Bronchus fibroblast of lung (primary cell): ENCODE measurements at places on chromosomes 7 and 10. TPM values are rescaled to one million over a fixed set of nuclear protein-coding genes. Genes with fewer than 3 reads are reported as not detected.

The AOC1 gene
- total RNA-seq = not detected in 2 replicates

The ZNF277 gene
- 18.4 and 21.0 TPM in 2 replicates for total RNA-seq

The PON1 gene
- total RNA-seq = not detected in 2 replicates

The DIP2C gene
- total RNA-seq = 9.5 and 10.9 TPM in 2 replicates

The GIMAP4 gene
- not detected in 2 replicates for total RNA-seq

The FOXP2 gene
- 1.8 and 1.9 TPM in 2 replicates for total RNA-seq

The PTPRN2 gene
- 0.50 and 0.74 TPM in 2 replicates for total RNA-seq

The VAX1 gene
- total RNA-seq = not detected in 2 replicates

The ARL3 gene
- total RNA-seq = 10.4 and 12.1 TPM in 2 replicates

The NUTM2B gene
- total RNA-seq = 0.50 and 0.89 TPM in 2 replicates

The HTR7 gene
- 2.1 and 2.7 TPM in 2 replicates for total RNA-seq

The ADRA2A gene
- not detected in 2 replicates for total RNA-seq

The LRMDA gene
- 0.34 and 0.45 TPM in 2 replicates for total RNA-seq

The OR6V1 gene
- total RNA-seq = not detected in 2 replicates

The CTTNBP2 gene
- 2.5 and 3.1 TPM in 2 replicates for total RNA-seq

The TMEM270 gene
- total RNA-seq = not detected in 2 replicates

The CALU gene
- total RNA-seq = 357 and 420 TPM in 2 replicates

The CH25H gene
- 0.30 and 0.34 TPM in 2 replicates for total RNA-seq

The IKZF1 gene
- not detected in 2 replicates for total RNA-seq
